ENCODE measurements at places on chromosomes 3 and 15.

DNA sequence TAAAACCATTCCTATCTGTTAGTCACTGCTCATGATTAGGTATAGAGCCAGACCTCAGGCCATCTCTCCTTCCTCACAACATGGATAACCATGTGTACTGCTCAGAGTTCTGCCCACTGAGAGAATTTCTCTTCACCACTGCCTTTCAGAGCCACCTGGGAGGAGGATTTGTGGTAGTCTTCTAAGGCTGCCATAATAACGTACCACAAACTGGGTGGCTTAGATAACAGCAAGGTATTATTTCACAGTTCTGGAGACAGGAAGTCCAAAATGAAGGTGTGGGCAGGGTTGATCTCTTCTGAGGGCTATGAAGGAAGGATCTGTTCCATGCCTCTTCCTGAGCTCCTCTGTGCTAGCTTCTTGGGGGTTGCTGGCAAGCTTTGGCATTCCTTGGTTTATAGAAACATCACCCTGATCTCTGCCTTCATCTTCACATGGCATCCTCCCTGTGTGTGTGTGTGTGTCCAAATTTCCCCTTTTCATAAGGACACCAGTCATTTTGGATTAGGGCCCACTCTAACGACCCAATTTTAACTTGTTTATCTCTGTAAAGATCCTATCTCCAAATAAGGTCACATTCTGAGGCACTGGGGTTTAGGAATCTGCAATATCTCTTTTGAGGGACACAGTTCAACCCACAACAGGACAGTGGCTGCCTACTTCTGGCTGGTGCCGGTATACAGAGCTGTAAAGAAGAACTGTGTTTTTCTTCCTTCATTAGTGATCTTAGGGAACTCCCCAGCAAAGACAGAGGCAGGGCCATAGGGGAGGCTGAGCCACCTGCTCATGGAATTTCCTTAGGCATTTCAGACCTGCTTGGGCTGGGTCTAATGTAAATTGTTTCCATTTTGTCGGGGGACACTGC lies 42.1 kb upstream of the NOX5 start:
- DNase-seq: no peak

DNA sequence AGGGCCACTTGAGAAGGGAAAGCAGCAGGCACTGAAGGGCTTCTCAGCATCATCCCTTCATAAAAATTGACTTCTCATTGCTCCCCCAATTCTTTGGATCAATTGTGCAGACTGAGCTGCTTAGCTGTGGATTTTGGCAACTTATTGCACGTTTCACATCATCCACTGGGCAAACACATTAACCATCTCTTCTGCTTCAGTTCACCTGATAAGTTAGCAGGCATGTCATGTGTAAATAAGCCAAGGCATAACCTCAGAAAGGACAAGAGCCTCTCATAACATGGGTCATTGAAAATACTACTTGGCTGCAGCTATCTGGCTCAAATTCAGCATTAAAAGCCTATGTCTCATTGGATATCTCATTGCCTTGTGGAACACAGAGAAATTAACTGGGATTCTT lies 366.5 kb downstream of the LRRC3B start:
- no peak for DNase-seq

- DNase-seq: no peak
Observed at GRCh38 chr3:66693461-66694031, 192.7 kb upstream of the LRIG1 start.

- no peak for DNase-seq
Observed at GRCh38 chr15:25433118-25433865, 5.5 kb downstream of the UBE3A start.

GRCh38 chr3:3800080-3800455 lies 837 bp downstream of the LRRN1 start:
- DNase-seq: no peak

- DNase-seq: no peak
Observed at GRCh38 chr3:17820704-17821103, 78.3 kb upstream of the TBC1D5 start.

All from bone marrow (tissue), 2 donors.